NCI-H1694 treated with DMSO at 0.1 percent for 48 hours (cell line): ENCODE measurements at places on chromosomes 12 and 14.

GRCh38 chr12:103908877-103909276 is 21.3 kb upstream of the HSP90B1 start:
- no peak for DNase-seq

- no peak for DNase-seq
Observed at GRCh38 chr12:87596134-87596533, 433.1 kb downstream of the C12orf50 start.

DNA sequence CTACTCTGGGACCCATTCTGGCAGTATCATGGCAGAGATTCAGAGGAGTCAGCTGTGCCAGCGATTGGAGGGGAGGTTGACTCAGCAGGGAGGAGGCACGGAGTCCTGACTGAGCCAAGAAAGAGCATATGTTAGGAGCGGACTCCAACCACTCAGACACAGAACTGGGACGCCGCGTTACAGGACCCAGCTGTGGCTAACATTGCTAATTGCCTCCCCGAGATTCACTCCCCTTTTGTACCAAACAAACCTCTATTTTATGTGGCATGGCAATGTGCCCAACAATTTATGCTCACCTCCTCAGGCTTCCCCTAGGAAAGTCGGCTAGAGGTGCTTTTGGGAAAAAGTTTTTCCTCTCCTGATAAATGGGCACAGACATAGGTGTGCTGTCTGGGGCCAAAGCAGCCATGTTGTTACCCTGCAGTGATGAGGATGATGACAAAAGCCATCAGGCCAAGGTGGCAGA is 15.2 kb upstream of the CLIP1 start:
- DNase-seq: peak; percentile 96

DNA sequence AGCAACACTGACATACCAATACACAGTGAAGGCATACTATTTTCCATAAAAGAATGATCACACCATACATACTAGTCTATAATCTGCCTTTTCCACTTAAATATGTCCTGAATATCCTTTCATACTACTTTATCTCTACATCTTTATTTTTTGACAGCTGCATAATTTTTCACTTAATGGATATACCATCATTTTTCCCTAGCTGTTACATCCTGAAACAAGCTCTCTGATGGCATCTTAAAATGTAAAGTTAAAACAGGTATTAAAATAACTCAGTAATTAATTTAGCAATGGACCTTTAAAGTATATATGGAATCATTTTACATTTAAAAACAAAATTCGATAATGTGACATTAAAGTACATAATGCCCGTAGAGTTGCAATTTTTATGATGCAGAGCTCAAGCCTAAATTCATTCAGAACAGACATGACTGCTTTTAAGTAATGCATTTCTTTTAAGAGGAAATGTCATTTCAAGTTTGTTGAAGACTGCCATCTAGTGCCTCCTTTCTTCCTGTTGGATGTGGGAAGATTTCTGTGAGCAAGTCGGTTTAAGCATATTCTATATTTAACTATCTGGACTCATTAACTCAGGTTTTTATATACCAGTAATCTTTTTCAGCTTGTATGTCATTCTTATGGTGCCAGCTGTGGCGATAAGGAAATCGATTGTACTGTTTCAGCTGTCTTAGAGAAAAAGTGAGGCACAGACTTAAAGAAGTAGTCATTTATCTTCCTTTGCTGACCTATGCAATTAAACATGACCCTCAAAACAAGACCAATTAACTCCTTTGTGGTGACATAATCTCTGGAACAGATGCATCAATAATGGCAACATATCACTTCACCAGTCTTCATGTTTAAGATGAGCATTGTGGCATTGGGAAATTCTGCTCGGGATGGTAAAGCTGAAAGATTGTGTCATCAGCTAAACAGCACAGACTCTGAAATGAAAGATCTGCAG is 20.3 kb downstream of the PRICKLE1 start:
- peak; percentile 38 for DNase-seq

DNA sequence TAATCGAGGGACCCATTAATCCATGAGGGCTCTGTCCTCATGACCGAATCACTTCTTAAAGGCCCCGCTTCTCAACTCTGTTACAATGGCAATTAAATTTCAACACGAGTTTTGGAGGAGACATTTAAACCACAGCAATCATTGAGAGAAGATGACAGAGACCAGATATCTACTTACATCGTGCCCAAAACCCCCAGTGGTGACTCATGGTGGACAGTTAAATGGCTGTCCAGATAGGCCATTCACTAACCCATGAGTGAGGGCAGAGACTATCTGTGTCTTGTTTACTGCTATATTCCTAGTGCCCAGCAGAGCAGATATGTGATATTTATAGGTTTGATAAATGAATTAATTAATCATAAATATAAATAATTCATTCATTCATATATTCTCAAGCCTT is 20.0 kb upstream of the FLVCR2 start:
- no peak for DNase-seq

- no peak for DNase-seq
Observed at GRCh38 chr14:100609331-100609870, 22.2 kb upstream of the BEGAIN start.

DNA sequence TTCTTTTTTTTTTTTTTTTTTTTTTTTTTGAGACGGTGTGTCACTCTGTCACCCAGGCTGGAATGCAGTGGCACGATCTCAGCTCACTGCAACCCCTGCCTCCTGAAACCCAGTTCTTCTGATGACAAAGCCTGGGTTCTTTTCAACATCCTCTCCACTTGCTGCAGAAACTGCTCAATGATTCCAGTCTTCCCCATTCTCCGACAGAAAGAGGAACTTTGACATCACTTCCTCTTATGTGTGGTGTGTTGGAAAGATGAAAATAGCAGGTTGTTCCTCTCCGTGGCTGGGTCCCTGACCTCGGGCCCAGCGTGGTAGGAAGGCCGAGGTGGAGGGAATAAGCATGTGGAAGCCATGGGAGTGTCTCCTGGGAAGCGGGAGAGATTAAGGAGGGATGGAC is 198.4 kb downstream of the PHETA1 start:
- no peak for DNase-seq

GRCh38 chr12:7134396-7135166 is 4.4 kb downstream of the CLSTN3 start:
- DNase-seq: no peak

DNA sequence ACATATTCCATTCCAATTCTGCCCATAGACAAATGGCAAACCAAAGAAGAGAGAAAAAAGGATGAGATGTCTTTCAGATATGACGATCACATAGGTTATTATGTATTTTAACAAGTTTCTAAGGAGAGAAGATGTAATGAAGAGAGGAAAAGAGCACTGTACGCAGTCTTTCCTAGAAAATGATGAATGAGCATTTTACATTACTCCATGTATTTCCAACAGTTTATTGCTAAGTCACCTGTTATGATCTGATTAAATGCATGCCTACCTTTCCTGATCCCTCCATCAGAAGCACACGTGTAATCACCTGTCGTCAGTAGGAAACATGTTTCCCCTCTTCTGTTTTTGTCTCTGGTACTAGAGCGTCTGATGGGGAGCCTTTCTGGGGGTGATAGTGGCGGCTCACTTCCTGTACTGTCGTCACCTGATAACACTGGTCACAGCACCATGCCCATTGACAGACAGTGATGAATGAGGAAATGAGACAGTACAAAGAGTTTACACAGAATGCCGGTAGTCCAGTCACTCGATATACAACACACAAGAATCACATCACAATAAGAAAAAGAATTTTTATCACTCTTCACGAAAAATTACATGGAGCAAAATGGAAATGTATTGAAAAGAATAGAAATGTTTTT is 161.6 kb downstream of the KCNC2 start:
- no peak for DNase-seq

- DNase-seq: no peak
Observed at GRCh38 chr12:43551971-43552559, at the start of gene ADAMTS20. ADAMTS20 (minus strand) TSS chr12:43552203; CDS start chr12:43551921, 282 bp downstream.

- DNase-seq: no peak
Observed at GRCh38 chr12:19457561-19457960, 18.3 kb downstream of the AEBP2 start.

GRCh38 chr14:65850429-65851135 is 438.1 kb downstream of the FUT8 start:
- DNase-seq: peak; percentile 95

GRCh38 chr12:75633789-75634188 is 122.4 kb upstream of the KRR1 start:
- no peak for DNase-seq

- DNase-seq: no peak
Observed at GRCh38 chr12:8849876-8850275, 27.5 kb downstream of the A2ML1 start.

GRCh38 chr14:75487155-75487671 is 35.1 kb upstream of the BATF start:
- no peak for DNase-seq

- no peak for DNase-seq
Observed at GRCh38 chr14:76133103-76133502, 18.6 kb upstream of the GPATCH2L start.

DNA sequence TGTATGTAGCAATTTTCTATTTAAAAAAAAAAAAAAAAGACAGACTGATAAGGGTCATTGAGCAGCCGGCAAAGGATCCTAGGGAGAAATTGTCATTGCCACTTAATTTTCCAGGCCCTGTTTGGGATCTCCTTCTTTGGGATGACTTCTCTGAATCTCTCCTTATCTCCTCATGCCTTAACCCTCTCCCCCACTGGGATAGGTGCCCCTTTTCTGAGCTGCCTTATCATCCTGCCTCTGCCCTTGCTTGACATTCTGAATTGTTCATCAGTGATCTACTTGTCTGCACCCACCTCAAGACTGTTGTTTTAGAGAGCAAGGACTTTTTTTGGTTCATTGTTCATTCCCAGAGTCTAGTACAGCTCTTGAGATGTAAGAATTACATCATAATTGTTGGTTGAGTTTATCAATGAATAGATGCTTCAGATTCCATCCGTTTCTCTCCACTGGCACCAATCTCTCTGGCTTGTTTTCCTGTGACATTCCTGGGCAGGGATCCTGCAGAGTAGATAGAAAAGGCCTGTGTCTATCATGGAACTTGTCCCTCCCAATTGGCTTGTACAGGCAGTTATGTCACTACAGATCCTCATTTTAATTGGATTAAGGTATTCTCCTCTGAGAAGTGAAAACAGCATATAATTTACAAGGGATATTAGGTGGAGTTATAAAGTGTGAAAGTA is 42.6 kb downstream of the SOCS2 start:
- no peak for DNase-seq

DNA sequence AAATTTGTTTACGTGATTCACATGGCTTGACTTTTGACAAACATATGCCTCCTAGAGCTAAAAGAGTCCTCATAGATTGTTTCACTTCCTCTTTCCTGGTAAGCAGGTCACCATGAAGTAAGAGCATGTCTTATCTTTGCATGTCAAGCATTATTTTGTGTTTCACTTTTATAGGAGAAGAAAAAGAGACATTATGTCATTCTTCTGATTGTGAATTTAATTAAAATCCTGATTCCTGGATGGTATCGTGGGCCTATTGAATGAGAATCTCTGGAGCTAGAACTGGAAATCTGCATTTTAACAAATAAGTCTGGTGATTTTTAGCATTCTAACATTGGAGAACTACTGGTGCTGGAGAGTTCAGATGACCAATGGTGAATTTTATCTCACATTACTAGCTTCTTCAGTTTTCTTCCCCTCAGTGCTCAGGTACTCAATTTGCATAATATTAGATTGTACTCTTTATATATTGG is 218.6 kb upstream of the ATP2B1 start:
- no peak for DNase-seq

DNA sequence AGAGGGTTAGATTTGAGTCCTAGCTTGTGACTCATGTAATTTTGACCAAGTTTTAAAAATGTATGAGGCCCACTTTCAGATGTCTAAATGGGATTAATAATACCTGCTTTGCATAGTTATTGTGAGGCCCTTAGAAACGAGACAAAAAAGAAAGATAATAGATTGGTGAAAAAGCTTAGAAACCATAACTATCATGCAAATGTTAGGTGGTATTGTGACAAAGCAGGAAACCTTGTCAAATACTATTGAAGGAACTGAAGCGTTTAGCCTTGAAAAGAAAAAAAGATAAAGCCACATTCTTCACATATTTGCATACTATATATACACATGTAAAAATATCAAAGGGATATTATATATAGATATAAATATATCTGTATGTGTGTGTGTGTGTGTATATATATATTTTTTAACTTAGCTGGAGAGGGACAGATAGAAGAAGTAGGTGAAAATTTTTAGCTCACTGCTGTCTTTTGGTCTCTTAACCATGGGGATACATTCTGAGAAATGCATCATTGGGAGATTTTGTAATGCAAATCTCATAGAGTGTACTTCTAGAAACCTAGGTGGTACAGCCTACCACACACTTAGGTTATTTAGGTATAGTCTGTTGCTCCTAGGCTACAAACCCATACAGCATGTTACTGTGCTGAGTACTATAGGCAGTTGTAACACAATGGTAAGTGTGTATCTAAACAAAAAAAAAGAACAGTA is 270.3 kb downstream of the CCDC91 start:
- no peak for DNase-seq

GRCh38 chr12:116540622-116541152 is 18.5 kb upstream of the MAP1LC3B2 start:
- no peak for DNase-seq

DNA sequence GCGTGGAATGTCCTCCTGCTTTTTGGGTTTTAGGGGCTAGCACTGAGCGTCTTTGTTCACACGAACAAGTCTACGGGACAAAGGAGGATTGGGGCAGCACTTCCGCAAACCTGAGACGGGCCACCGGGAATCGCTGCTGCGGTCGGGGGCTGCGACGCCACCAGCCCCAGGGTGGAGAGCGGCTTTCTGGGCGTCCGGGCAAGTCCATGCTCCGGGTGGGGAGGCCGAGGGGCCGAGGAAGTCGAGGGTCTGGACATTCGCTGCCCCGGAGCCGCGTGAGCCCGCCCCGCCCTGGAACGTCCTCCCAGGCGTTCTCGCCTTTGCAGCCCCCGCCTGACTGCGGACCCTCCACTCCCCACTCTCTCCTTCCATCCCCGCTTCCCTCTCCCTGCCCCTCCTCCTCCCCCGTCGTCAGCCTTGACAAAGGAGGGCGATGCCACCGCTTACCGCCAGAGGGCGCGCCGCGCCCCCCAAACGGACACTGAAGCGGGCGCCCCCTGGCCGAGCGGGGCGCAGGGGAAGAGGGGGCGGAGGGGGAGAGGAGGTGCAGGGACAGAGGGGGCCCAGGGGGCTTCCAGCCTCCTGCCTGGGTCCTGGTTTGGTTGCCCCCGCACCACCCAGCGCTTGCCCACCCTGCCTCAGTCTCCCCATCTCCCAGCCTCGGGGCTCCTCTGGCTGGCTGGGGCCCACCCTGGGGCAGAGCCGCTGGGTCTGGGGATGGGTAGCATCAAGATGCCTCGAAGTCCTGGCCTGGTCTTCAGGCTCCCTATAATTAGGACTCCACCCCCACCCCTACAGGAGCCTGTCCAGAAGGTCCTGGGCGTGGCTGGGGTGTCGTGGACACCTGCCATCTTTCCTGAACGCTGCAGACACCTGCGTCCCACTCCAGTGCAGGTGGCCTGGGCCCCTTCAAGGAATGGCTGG is 39.1 kb upstream of the INF2 start:
- DNase-seq: peak; percentile 69

DNA sequence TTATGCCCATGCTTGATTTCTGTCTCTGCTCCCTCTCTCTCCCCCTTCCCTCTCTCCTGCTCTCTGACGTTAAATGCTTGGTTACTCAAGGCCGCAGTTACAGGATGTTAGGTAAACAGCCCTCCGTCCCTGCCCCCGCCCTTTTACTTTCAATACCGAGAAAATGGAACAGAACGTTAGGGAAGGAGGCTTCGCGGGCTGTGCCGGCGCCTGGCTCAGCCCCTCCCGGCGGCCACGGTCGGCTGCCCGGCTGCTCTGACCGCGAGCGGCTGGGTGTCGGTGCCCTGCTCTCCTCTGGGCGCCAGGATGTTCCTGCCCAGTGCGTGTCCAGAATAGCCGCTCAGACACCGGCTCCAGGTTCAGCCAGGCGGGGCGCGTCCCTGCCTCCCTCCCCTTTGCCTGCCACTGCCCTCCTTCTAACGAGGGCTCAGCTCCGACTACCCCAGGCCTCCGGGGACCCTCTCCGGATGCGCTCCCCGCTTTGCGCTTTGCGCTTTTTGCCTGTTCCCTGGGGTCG is 166.1 kb downstream of the ADCK1 start:
- DNase-seq: no peak
